ENCODE measurements at places on chromosomes 6 and 20.

DNA sequence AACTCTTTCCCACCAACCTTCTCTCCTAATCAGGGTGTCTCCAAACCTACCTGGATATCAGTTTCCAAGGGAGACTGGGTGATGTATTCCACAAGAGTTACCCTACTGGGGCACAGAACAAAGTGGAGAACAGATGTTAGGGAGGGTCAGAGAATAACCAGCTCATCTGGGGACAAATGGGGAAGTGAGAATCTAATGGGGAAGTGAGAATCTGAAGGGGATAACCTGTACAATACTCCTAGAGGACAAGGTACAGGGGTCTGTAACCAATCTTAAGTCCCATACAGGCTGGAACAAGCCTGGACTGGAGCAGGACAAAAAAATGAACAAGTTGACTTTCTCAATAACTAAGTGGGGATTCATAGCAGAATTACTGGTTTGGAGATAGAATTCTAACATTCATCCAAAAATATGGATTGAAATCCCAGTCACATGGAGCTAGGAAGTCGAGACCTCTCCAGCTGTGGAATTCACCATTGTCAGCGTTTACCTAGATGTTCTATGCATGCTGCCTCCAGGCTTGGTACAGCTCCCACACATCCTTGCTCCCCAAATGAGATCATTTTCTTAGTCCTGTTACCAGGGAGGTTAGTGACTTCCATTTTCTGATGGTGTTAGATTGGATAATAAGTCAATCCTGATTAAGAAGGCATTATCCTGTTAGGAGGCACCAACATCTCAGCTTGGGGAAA lies 214.8 kb upstream of the MOCS1 start:
- DNase-seq, result no peak

GRCh38 chr6:3001773-3002293 lies 2.1 kb downstream of the NQO2 start:
- DNase-seq, result no peak

DNA sequence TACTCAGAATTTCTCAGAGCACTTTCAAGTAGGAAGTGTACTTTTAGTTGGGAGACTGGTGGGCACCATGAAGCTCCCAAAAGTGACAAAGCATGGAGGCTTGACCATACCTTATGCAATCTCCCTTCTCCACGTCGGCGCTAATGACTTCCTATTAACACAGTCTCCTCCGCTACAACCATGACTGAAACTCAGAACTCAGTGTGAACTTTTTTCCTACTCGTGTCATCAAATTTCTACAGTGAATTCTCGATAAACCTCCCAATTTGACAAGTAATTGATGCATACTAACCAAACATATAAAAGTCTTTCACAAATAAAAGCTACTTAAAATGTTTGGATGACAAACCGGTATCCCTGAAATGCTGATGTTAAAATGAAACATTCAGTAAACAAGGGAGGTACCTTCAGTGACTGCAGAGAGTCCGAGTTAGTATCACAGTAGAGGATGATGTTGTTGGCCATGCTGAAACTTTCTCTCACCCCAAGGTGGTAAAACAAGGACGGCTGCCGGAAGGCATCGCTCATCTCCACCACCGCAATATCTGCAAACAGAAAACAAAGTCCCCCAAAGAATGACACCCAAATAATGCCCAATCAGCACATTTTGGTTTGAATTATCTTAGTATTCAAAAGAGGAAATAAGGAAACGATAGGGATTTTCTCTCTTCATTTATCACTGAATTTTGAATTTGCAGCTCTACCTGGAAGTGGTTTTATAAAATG lies 72.1 kb downstream of the MAP3K5 start:
- no peak for DNase-seq

- no peak for DNase-seq
These were observed 88.5 kb upstream of the HIVEP1 start for GRCh38 chr6:11923621-11924020.

- no peak for DNase-seq
These were observed 36.9 kb upstream of the RNF144B start for GRCh38 chr6:18350271-18350670.

- DNase-seq, result no peak
These were observed 609.5 kb upstream of the ARID1B start for GRCh38 chr6:156167625-156168071.

DNA sequence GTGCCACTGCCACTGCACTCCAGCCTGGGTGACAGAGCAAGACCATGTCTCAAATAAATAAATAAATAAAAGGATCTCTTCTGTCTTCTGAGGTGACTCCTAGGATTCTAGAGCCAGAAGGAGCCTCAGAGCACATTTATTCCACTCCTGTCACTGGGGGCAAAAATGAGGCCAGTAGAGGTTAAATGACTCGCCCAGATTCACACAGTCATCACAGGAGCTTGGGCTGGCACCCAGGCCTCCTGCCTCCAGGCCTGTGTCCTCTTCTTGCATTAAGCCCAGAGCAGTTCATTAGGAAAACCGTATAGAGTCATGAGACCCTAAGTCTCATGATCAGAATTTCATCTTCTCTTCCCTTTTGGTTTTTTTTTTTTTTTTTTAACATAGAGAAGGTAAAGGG lies 243.3 kb downstream of the NRN1 start:
- DNase-seq, result no peak

DNA sequence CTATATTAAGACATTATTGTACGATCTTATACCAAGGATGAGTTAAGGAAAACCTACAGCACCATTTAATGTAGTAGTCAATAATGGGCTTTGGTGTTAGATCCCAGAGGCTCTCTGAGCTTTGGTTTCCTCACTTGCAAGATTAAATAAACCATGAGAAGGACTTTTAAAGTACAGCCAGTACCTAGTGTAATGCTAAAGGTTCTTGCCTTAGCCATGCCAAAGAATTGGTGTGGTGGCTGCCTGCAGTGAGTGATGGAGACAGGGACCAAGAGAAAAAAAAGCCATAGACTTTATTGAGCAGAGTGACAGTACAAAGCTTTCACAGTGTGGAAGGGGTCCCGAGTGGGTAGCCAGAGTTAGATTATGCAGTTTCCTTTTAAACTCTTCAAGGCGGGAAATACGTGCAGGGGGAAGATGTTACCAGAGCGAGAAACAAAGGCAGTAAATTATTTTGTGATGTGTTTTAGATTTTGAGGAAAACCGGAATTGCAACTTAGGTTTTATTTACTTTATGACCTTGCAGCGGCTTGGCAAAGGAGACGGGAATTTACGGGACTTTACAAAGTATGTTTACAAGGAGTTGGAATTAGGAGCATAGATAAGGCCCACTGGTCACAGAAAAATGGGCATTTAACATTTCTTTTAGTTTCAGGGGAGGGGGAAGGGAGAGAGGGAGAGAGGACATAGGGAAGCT lies 100.4 kb downstream of the MYO6 start:
- DNase-seq, result no peak

DNA sequence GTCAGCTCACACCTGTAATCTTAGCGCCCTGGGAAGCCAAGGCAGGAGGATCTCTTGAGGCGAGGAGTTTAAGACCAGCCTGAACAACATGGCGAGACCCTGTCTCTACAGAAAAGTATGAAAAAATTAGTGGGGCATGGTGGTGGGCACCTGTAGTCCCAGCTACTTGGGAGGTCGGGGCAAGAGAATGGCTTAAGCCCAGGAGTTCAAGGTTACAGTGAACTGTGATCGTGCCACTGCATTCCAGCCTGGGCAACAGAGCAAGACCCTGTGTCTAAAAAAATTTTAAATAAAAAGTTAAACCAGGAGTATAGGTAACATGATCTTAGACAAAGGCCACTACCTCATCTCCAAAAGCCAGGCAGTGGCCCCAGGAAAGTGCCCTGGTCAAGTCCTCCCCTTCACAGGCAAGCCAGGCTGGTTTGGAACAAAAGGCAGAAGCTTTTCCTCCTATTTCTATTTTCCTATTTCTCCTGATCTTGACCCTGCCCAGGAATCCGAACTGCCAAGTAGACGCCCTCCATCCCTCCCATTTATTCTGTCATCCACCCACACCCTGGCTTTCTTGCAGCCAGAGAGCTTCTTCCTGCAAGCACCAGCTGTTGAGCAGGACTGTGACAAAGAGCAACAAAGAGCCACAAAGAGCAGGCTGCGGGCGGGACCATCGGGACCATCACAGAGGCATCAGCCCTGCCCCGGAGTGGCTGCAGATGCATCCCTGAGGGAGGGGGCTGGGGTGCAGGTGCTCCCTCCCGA lies 149.9 kb upstream of the AFDN start:
- DNase-seq, result no peak

DNA sequence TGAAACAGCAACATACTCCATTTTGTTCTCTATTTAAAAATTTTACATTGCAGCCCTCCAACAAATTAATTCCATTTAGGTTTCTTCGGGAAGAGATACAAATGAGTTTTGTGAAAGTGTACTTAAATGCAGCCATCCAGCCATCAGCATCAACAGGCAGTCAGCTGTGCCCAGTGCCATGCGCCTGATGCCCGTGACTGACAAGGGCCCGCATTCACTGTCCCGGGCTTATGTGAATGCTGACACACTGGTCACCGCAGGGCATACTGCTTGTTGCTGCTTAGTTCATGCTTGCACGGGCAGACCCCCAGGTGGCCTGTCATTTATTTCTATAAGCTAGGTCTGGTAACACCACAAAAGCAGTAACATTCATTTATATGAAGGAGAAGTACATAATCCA lies 224.9 kb upstream of the QKI start:
- no peak for DNase-seq

DNA sequence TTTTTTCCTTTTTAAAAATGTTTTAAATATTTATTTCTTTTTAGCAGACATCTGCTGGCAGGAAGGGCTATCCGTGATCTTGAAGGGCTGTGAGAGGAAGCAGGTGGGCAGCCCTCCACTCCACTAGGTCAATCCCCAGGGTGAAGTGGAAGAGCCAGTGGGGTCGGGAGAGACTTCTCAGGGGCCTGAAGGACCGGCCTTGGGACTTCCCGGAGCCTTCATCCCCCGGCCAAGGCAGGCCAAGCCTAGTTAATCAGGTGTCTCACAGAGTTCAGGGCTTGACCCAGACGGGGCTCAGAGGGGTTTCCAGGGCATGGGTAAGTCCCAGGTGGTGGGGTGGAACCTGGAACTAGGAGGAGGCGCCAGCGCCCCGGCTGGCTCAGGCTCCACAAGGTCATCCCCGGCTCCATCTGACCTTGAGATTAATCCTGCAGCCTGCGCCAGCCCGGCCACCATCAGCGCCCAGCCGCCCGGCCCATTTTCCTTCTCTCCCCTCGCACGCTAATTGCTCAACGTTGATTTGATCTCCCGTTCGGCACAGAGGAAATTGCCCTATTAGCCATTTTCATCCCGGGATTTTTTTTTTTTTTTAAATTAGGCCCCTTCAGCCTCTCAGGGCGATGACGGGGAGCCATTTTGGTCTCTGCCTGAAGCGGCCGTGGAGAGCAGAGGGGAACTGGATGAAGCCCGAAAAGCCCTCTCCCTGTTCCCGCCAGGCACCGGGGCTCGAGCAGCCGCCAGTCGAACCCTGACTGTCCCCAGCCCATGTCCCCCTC lies 44.4 kb downstream of the MDFI start:
- DNase-seq, result no peak

- no peak for DNase-seq
These were observed 2.3 kb upstream of the SERPINB1 start for GRCh38 chr6:2844008-2844407.

Data from stimulated activated CD4-positive, alpha-beta T cell treated with anti-CD3 and anti-CD28 coated beads, Interleukin-1b, Interleukin-23, amount 100 ng/mL, for 1 hour (primary cell).